ENCODE measurements at places on chromosomes 1 and 21. TPM values are rescaled to one million over a fixed set of nuclear protein-coding genes. Genes with fewer than 3 reads are reported as not detected.

- DNase-seq = no peak
Measured at GRCh38 chr1:103109311-103109920, 1.1 kb upstream of the COL11A1 start.

DNA sequence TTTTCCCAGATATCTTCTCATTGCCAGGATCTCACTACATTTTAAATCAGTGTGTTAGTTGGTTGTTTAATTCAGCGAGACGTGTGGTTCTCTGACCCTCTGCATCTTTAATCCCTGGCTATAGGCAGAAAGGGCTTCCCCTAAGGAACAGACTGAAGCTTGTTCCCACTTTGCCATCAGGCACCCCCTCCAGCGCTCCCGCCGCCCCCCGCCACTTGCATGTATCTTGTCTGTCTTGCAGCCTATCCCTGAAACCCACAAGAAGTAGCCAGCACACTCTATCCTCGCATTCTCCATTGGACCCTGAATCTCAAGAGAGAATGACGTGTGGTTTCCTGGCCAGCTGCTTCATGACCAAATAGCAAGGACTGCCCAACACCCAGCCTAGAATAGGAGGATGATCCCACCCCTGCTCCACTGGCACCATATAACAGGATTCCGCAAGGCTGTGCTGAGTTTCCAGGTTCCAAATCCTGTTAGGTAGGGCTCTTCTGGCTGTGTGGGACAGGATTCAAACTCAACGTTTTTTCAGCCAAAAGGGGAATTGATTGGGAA, 7.8 kb downstream of the CLDN19 start:
- DNase-seq = no peak

DNA sequence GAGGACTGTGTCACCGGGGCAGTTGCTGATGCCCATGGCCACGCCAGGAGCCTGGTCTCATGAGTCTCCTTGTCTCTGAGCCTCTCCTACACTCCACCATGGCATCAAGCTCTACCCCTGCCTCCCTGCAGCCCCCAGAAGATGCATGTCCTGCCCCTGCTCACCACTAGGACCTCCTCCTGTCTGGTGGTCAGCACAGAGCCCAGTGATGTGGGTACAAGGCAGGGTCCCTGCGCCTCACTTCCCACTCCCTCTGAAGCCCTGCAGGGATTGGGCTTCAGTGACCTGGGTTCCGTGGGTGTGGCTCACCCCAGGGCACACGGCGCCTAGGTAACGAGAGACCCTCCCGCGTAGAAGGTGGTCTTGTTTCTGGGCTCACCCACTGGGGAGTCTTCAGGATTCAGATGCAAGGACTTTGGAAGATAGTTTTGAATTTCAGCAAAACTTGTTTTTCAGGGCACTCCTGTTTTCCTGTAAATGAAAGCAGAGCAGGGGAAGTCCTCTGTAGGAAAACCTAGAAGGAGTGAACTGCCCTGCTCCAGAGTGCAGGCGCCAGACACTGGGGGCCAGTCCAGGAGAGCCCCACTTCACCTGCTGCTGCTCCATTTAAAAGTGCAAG, 2.8 kb downstream of the COL18A1 start:
- no peak for DNase-seq

Gene DDR2
- 144 TPM for total RNA-seq

DNA sequence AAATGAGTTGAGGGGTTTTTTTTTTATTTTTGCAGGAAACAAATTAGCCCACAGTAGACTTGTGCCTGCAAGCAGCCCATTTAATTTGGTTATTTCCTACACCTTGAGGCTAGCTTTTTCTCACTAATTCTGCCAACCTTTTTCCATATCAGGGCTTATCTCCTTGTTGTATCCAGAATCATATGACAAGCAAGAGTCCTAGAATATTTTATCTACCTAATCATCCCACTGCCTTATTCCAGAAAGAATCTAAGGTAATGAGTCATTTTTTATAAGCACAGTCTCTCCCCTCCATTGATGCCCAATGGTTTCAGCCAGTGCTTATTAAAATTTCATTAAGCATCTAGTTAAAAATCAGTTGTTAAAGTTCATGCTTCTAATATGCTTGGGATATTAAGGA, 324.1 kb downstream of the BARHL2 start:
- DNase-seq = no peak

All from thoracic aorta (tissue), 2 donors.